ENCODE measurements at places on chromosomes 13 and 19.

- DNase-seq = peak; percentile 16
Observed at GRCh38 chr19:36215276-36216123, 594 bp downstream of the ZNF146 start.

- DNase-seq = no peak
Observed at GRCh38 chr13:48602296-48603016, 51.3 kb upstream of the CYSLTR2 start.

DNA sequence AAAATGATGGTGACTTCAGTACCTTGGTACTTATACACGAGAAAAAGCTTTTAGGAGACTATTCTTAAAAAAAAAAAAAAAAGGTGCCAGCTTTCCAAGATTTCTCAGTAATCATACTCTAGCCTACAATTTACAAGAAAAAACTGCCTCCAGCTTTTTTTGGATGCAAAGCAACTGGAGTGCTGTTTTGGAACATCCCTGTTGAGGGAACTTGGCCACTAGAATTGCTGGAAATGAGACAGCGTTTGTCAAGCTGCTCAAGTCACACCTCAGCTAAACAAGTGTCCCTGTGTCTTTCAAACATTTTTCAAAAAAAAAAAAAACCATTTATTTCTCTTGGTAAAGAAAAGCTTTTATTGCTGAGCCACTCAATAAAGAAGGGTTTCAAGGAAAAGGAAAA is 413.1 kb upstream of the ARGLU1 start:
- DNase-seq = no peak

GRCh38 chr19:45876161-45876410 is 9.9 kb downstream of the IRF2BP1 start:
- no peak for DNase-seq

DNA sequence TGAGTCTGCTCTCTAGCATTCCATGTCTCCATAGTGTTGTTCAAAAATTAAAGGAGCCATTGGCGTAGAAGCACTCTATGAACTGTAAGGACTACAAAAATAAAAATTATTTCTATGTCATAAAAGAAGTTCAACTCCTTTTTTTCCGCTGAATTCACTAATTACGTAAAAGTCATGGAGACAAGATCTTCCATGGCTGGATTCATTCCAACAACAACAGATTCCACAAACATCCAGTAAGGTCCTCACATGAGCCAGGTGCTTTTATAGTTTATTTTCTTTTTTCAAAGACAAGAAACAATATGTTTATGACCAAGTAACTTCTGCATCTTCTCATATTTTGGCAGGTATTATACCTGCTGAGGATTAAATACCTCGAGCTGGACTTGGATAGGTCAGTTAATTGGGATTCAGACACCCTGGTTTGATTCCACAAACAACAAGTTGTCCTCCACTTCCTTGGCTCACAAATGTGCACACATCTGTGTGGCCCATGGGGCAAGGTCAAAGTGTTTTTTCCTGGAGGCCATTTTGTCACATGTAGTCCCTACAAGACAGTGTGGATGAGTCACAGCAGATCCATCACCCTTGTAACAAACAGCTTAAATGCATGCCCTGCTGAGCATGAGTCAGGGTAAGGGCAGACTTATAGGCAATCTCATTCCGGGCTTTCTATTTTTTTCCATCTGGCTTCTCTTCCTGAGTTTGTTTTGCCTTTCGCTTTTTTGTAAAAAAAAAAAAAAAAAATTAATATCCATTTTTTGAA is 475.6 kb downstream of the COG6 start:
- no peak for DNase-seq

DNA sequence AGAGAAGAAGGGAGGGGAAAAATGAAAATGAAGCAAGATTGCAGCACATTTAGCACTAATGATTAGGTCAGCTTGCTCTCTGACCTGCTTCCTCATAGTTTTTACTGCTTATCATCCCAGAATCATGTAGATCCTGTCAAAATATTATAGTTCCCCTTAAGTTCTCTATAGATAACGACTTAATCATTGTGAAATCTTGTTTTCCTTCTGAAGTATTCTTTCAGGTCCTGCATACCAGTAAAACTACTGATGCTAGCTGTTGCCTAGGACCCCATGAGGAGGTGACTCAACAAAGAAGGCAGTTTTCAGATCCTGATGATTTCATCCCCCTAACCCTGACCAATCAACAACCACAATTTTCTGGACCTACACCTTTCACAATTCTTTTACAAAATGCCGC is 1131.7 kb downstream of the SLITRK5 start:
- no peak for DNase-seq

GRCh38 chr13:48750588-48751383 is 97.1 kb downstream of the CYSLTR2 start:
- peak; percentile 24 for DNase-seq

DNA sequence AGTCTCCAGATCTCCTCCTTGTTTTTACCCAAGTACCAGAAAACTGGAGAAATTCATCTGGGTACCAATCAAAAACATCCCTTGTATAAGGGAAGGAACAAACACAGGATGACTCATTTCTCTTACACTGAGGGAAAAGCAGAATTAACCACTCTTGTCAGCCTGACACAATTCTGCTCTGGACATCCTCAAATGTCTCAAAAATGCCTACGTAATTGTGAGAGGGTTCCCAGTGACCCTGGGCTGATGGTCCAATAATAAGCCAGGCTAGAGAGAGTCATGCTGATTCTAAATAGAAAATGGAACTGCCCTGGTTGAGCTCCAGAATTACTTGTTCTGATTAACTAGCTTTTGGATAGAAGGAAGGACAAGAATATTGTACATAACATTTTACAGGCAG is 14.5 kb downstream of the ZNF708 start:
- DNase-seq = no peak

DNA sequence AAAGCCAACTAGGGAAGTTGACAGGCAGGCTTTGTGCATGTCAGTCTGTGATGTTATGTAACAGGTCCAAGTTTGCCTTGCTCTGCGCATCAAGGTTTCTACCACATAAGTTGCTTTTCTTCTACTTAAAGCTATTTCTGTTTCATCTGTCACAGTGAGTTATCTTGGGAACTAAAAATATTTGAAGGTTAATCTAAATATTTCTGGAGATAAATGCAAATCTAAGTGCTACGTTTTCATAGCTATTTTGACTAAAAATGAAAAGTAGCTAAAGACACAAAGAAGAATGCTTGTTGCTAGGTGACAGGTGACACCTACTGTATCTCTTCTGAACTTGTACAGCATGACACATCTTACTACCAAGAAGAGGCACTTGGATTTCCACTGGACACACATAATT is 135.6 kb downstream of the KLF12 start:
- DNase-seq = no peak
